Endothelial cell of umbilical vein (primary cell): ENCODE measurements at places on chromosomes 7 and 10.
A peak's percentile ranks its signal among the peaks of the same experiment; 100 is the strongest.

DNA sequence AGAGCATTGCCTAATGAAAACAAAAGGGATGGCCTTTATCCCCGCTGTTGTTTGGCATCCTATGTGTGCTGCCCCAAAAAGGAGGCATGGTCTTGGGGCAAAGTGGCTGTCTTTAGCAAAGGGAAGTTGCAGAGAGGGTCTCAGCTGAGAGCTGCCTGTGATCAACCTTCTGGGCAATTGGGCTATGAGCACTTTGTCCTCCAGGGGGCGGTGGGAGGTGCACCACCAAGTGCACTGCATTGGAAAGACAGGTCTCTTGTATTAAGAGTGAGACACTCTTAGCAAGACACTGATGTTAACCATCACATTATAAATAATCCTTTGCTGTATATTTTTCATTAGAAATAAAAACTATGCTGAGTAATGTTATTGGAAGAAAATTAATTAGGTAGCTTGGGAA, 314.8 kb downstream of the POM121L12 start:
- peak; percentile 29 for DNase-seq

DNA sequence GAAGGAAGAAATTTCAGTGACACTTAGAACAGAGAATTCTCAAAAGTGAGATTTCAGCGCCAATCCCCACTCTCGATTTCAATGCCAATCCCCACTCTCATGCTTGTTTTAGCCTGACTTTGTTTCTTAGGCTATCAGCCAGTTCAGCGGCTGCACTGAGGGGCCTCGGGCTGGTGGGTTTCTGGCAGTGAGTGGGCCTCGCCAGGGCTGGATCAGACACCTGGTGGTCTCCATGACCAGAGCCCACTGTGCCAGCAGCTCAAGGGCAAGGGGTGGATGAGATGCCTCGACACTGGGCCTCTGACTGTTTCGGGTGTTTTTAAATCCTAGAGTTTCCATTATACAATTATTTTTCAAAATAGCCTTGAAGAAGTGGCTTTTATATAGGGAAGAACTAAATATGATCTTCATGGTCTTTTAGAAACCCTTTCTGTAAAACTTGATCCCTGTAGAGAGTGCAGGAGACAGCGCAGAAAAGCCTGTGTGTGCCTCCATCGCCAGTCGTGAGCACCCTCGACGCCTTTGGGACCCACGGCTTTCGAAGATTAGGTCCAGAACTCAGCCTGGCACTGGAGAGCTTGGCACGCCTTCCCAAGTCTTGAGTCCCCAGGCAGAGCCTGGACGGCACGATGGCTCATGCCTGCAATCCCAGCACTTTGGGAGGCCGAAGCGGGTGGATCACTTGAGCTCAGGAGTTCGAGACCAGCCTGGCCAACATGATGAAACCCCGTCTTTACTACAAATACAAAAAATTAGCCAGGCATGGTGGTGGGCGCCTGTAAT, 76.2 kb downstream of the INPP5A start:
- no peak for DNase-seq

- no peak for DNase-seq
These were observed 29.5 kb downstream of the R3HCC1L start for GRCh38 chr10:98163941-98164340.

GRCh38 chr7:134422008-134422407, 36.9 kb downstream of the AKR1B1 start:
- DNase-seq, result peak; percentile 16

DNA sequence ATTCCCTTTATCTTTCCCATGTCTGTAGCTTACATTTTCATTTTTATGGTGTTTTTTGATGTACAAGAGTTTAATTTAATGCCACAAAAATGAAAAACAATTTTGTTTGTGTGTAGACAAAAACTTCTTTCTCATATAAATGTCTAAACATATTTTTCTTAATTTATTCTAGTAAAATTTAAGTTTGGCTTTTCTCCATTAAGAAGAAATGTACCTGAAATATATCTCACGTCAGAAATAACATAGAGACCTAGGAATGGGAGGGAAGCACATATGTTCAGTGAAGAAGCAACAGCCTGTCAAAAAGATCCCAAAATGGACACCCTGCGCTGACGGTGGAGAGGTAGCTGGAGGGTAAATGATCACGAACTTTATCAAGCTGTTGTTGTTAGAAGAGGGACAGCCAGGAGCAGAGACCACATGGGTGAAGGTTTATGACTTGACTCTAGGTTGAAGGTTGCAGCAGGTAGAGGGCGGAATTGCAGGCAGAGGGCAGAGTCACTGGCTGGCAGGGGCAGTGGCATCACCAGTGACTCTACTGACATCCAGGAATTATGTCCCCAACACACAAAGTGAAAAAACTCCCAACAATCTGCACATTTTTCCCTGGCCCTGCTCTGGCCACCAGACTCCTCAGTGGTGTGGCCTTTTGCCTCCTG, 225.9 kb upstream of the PRSS58 start:
- DNase-seq, result no peak

- no peak for DNase-seq
These were observed 5.8 kb upstream of the PYROXD2 start for GRCh38 chr10:98420786-98421185.

DNA sequence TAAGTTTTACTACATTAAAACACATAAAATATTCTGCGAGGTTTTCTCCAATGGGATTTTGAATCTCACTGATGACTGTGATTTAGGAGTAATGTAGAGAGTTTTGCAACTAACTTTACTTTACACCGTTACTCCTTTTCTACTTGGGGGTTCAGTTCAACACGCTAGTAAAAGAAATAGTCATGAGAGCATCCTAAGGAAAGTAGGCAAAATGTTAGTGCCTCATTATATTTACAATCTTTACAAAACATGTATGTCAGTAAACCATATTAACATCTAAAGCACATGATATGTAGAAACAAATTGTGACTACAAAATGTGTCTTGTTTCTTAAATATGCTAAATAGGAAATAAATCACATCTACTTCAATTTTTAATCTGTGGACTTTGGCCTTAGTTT, 6.0 kb downstream of the MEOX2 start:
- DNase-seq, result peak; percentile 49

DNA sequence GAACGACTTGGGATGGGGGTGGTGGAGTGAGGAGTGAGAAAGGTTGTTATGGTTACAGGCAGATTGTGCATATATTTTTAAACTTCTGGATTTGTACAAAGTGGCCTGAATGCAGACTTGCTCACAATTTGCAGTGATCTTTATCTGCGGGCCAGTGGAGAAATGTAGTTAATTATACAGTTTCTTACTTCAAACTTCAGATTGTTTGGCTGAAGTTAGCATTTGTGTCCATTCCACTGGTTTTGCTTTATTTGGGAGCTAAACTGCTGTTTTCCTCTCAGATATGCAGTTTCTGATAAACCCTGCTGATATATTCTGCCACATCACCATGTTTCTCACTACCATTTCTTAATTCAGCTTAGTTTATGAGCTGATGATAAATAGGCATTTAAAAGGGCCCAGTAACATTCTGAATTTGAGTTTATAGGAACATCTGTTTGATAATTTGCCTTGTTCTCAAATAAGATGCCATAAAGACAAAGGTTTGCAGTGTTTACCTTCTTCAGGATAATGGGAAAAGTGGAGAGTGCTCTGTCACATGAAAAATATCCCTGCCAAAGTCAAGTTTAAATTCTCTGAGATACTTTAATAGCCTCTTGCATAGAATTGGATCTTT, 170.1 kb downstream of the ST7 start:
- DNase-seq, result no peak

GRCh38 chr7:50479743-50480517, 29.8 kb upstream of the FIGNL1 start:
- no peak for DNase-seq

DNA sequence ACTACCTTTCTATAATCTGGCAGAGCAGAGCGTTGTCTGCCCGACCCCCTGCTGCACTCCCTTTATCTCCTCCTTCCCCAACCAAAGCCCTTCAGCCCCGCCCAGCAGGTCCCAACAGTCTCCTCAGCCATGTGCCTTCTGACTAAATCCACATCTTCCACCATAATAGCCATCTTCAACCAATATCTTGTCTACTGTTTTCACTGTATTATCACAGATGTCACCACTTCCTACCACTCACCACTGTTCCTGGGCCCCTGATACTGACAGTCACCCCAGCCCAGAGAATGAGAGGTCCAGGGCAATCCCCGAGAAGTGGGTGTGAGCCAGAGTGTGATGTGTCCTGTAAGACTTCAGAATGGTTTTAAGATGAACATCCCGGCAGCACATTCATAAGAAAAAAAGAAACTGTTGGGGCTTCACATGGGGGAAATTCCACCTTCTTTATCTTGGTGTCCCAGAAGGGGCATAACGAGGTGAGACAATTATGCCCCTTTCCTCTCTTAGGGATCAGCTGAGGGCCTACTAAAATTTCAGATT, 25.3 kb downstream of the CCDC6 start:
- DNase-seq, result no peak

DNA sequence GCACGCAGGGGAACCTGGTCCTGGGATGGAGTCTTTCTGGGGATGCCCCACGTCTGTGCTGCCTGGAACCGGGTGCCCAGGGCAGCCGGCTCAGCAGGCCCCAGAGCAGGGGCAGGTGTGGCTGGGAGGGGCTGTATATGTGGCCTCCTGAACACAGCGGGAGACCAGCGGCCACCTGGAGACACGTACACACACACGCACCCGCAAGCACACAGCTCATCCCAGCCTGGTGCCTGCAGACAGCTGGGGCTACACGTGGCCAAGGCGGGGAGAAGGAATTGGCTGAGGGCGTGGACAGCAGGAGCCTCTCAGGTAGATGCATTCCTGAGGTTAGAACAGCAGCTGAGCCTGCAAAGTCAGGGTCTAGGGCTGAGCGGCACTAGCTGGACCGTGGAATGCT, 14.0 kb downstream of the ADAM8 start:
- DNase-seq, result no peak

- DNase-seq, result no peak
These were observed 18.6 kb downstream of the COBL start for GRCh38 chr7:51297986-51298385.
